ENCODE measurements at places on chromosomes 7 and 10.

DNA sequence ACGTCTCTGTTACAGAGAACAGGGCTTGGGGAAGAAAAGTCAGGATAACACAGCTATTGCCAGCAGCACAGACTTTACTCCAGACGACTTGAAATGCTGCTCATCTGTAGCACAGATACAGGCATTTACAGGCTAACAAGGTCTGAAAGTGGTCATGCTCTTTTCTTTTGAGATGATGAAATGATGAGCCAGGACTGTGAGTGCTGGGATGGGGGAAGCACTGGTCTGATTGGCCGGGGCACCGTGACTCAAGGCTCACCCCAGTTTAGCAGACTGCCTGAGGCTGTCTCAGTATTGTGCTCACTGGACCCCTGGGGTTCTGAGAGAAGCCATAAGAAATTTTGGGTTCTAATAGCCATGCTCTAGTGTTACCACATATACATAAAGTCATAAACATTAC lies 12.4 kb downstream of the SMKR1 start:
- no peak for DNase-seq

- no peak for DNase-seq
Observed at GRCh38 chr10:128187788-128188185, 61.6 kb upstream of the MKI67 start.

DNA sequence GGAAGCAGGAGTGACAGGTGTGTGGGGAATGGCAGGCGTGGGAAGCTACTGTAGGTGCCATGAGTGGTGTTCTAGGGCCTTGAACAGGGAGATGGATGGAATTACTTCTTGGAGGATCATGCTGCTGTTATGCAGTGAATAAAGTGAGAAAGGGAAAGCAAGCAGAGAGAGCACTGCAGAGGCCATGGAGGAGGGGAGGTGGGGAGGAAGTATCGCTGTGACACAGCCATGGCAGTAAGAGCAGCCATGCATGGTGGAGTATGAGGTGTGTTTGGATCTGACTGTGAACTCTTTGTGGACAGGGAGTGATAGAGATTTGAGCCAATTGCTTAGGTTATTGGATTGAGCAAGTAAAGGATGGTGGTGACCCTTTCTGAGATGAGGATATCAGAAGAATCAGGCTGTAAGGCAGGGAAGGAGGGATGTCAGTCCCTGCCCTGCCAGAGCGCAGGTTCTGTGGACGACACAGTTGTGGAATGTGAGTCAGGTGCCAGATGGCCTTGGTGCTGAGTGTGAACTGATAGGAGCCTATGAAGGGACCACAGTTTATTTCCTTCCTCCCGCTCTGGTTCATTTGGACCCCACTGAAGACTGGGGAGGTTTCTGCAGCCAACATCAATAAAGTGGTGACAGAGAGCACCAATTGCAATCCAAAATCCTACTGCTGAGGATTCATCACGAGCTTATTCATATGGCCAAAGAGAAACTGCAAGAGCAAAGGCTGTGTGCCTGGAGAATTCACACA lies 105.5 kb upstream of the TMEM72 start:
- DNase-seq: no peak

DNA sequence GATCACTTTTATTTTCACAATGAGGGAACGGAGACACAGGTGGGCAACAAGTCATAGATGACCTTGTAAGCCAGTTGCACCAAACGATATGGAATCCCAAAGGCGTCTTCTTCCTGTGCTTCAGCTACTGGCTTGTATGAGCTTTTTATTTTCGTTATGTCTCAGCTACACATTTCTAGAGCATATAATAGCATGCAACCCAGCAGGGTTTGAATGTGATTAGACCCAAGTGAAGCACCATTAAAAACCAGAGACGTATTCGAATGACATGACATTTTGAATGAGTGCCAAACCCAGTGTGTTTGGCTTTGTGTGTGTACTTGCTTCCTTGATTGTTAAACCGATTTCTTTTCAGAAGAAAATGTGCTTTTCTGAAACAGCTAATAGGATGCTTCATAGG lies 963.2 kb upstream of the CELF2 start:
- DNase-seq: no peak

DNA sequence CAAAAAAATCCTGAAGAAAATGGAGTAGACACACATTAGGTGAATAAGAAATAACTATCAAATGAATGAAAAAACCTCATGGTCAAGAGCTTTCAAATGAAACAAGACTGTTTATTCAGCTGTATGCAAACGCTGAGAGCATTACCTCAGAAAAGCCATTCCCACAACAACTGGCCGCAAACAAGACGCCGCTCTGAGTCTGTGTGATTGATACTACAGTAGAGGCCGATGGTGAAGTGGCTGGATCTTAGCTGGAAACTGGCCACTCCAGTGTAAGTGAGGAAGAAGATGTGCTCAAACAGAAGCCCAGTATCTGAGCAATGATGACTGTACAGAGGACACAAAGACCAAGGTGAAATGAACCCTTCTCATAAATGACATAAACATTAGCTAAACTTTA lies 252.4 kb upstream of the GHITM start:
- DNase-seq: no peak

- peak; percentile 48 for DNase-seq
Observed at GRCh38 chr7:131071786-131072504, 255.7 kb upstream of the MKLN1 start.

DNA sequence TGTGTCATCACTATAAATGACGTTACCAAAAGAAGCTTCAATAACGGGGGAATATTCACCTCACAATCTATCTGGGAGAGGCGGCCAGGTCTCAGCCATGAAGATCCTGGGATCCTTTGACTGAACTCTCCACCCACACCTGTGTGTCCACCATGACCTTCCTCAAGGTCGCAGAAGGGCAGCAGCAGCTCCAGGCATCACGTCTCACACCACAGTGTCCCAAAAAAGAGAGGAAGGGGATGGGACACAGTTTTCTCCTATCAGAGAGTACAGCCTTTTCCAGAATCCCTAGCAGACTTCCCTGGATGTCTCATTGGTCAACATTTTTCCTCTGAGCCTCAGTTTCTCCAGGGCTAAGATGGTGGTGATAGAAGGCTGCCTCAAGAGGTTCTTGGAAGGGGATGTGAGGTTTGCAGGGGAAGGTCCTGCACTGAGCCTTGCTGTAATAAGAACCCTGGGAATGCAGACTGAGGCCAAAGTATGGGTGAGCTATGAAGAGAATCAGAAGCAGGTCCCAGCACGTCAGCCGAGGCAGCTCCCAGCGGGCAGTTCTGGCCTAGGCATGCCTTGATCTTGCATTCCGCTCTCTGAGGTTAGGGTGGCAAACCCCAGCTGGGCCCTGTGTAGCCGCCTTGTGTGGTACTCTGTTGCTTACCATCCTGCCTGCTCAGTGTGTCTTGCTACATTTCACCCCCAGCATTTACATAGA lies 63.8 kb downstream of the COL26A1 start:
- DNase-seq: no peak

GRCh38 chr7:78734626-78735025 lies 718.8 kb downstream of the MAGI2 start:
- DNase-seq: no peak

DNA sequence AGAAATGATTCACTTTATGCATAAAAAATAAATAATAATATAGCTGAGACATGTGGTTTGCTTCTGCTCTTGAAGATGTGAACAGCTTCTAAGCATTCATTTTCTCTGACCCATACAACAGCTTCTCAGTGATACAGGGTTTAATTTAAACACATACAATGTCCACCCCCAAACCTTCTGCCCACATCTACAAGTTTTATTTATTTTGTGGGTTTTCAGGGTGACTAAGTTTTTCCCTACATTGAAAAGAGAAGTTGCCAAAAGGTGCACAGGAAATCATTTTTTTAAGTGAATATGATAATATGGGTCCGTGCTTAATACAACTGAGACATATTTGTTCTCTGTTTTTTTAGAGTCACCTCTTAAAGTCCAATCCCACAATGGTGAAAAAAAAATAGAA lies 17.2 kb downstream of the INHBA start:
- DNase-seq: no peak

- DNase-seq: no peak
Observed at GRCh38 chr10:132538031-132538789, 623 bp downstream of the INPP5A start.

GRCh38 chr10:133405272-133405671 lies 11.3 kb downstream of the MTG1 start:
- no peak for DNase-seq

DNA sequence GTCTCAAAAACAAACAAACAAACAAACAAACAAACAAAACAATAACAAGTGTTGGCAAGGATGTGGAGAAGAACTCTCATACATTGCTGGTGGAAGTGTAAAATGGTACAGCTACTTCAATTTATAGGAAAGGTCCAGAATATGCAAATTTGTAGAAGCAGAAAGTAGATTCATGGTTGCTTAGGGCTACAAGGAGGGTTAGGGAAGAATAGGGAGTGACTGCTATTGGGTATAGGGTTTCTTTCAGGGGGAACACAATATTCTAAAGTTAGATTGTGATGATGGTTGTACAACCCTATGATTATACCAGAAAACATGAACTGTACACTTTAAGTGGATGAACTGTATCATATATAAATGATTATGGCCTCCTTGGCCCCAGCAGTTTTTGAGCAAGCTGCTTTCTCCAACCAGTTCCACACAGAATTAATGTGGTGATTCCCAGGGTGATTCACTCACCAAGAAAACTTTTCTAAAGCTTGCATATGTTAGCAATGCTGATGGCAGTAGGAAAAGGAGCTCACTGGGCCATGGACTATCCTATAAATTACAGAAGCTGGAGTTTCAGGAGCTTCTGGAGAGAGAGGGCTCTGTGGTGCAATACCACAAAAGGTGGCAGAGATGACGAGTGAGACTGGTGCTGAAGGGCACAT lies 52.8 kb upstream of the KCNIP2 start:
- no peak for DNase-seq

- no peak for DNase-seq
Observed at GRCh38 chr7:70679661-70680060, 452.3 kb upstream of the GALNT17 start.

- DNase-seq: no peak
Observed at GRCh38 chr10:5036511-5036910, 32.9 kb upstream of the AKR1C2 start.

DNA sequence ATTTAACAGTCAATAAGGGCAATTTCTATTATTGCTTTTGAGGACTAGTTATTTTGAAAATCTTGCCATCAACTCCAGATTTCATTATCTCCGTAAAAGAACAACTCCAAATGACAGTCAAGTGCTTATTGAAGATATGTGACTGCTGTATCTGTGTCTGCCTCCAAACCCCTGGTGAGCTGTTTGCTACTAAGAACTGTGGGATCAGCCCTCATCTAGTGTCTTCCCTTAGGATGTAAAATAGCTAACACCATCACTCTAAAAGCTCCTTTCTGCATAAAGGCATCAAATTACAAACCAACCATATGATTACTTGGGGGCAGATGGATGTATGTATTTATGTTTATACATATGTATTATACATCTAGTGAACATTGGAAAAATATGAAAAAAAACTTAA lies 70.8 kb upstream of the SLC13A1 start:
- DNase-seq: no peak

- DNase-seq: no peak
Observed at GRCh38 chr10:60389413-60390025, at the start of gene ANK3. ANK3 (minus strand) TSS chr10:60389875; CDS start chr10:60389538, 337 bp downstream.

DNA sequence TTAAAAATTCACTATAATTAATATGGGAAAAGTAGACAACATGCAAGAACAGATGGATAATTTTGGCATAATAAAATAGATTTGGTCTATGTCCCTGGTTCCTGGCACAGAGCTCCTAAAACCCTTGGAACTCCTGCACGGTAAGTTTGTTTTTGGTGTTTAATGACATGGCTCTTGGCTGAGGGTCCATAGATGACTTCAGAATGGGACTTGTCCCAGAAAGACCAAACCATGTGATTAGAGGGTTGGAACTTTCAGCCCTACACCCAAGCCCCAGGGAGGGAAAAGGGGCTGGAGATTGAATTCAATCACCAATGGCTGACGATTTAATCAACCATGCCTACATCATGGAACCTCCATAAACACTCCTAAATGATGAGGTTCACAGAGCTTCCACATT lies 12.6 kb upstream of the GSDME start:
- DNase-seq: peak; percentile 22

Data from muscle of back (tissue), 13 donors.